ENCODE measurements at places on chromosomes 12 and 14.

GRCh38 chr12:75646329-75647210 lies 135.2 kb upstream of the KRR1 start:
- DNase-seq, result no peak

DNA sequence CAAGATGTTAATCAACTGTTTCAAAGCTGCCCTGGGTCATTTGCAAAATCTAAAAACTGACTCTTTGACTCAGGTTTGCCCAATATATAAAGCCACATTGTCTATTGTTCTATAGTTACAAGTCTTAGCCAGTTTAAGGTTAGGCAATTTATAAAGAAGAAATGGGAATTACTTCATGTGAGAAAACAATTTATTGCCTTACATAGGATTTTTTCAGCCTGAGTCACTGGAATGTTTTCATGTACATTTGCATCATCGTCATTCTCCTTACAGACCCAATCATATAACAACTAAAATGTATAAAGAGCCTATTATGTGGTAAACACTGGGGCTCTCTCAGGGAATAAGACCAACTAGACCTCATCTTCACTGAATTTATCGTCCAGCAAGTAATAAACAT lies 100.3 kb upstream of the PLEKHG7 start:
- no peak for DNase-seq

DNA sequence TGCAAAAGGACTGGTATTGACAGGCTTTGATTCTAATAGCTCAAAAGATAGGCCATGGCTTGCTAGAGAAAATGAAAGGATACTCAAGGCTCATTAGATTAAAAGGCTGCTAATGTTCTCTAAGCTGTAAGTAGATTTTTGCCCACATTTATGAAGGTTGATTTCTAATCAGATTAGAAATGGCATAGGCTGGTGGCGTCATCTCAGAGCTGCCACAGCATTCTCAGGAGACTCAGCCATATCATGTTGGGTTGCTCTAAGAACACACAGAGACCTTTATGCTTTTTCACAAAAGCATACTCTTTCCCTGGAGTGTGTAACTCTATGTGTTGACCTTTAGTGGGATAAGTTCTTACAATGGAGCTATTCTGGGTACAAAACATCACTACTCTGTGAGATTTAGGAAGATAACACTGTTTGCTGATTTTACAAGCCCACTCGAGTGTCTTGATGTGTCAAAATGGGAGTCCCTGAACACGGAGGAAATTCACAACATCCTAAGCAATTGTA lies 576.0 kb downstream of the NRXN3 start:
- DNase-seq, result no peak

DNA sequence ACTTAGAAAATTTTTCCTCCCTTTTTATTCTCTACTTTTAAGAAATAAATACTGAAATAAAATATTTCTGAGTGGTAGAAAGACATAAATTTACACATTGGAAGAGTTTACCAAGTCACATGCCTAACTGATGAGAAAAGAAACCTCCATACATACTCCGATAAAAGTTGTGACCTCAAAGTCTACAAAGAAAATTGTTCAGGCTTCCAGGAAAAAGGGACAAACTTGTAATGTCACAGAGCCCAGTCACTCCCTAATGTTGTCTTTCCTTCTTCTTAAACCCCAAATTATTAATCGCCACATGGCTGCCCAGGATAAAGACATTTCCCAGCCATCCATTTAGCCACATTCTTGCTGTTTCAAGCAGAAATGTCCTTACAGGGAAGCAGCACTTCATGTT lies 455.3 kb downstream of the MDGA2 start:
- DNase-seq, result no peak

DNA sequence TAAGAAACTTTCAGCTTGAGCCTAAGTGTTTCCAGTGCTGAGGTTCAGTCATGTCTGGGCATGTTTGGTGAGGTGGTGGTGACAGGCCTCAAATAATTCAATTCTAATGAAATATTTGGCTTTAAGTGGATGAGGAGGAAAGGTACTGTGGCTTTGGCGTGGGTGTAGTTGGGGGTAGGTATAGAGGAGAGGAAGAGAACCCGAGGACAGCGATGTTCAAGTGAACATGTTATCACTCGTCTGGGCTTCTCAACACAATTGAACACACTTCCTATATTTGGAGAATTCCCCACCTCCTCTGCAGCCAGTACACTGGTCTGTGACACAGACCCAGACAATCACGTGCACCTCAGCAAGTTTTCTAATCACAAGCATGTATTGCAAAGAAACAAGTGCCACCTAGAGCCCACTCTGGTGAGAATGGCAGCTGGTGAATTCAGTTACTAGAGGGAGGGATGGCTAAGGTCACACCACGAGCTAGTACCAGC lies 53.0 kb downstream of the IFNG-AS1 start:
- DNase-seq, result peak; percentile 8

- no peak for DNase-seq
These were observed 11.4 kb downstream of the DCAF5 start for GRCh38 chr14:69141550-69141949.

Data from NCI-H1694 treated with DMSO at 0.1 percent for 48 hours (cell line).